NCI-H1092 treated with DMSO at 0.1 percent for 48 hours (cell line): ENCODE measurements at places on chromosomes 1 and 21.

- no peak for DNase-seq
These were observed 663 bp upstream of the GBP6 start for GRCh38 chr1:89363196-89363595.

DNA sequence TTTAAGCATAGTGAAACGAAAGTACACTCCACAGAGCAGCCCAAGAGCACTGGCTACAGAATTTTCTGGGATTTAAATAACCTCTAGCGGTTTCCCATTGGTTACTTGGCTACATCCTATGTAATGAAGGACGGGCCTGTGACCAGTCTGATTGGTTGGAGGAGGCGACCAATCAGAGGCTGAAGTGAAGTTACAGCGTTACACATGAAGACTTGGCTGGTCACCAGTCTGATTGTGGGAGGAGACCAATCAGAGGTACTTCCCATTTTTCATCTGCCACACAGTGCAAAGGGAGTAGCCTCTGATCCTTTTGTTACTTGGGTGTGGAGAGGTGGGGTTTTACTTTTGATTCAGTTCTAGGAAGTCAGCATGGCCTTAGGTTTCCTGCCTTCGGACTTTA is 142.7 kb upstream of the SERTAD4 start:
- no peak for DNase-seq

GRCh38 chr1:31961536-31961935 is 23.4 kb upstream of the PTP4A2 start:
- no peak for DNase-seq

GRCh38 chr1:171138980-171139379 is 46.1 kb upstream of the FMO2 start:
- no peak for DNase-seq

GRCh38 chr1:200774735-200775444 is 36.2 kb downstream of the CAMSAP2 start:
- DNase-seq, result no peak

DNA sequence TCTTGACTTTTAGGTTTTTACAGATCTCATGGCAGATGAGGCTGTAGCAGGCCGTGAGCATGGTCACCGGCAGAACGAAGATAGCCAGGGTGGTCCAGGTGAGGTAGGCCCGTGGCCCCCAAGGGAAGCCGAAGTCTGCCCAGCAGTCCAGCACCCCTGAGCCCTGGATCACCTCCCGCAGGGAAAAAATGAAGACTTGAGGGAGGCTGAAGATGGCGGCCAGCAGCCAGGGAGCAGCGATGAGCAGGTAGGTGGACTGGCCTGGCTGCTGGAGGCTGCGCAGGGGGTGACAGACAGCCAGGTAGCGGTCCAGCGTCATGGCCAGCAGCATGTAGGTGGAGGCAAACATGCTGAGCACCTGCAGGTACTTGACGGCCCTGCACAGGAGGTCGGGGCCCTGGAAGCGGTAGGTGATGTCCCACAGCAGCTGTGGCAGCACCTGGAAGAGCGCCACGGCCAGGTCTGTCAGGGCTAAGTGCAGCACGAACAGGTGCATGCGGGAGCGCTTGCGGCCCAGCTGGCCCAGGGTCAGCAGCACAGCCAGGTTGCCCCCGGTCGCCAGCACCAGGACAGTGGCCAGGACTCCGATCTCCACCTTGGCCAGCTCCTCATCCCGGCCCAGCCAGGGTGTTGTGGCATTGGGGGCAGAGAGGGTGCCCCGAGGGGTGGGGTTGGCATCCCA is 856 bp downstream of the AVPR1B start:
- no peak for DNase-seq

GRCh38 chr1:194103101-194103500 is 916.7 kb upstream of the B3GALT2 start:
- no peak for DNase-seq

- DNase-seq, result no peak
These were observed 13.3 kb upstream of the CPT2 start for GRCh38 chr1:53183095-53183990.

DNA sequence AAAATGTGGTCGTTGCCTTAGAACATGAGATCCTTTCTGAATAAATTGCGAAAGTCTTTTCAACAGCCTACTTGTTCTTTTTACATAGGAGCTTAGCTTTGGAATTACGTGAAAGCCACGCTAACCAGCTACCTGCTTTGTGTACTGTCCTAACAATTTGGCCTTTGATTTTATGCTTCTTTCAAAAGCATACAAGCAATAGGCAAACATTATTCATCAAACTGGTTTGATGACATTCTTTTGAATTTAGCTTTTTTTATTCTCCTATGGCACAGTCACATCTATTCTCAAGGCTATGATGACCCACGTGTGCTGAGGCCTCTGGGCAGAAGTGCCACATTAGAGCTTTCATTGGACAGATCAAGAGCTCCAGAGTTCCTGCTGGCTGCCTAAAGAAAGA is 178.0 kb upstream of the DPT start:
- no peak for DNase-seq

- DNase-seq, result no peak
These were observed 29.8 kb upstream of the GFI1 start for GRCh38 chr1:92516574-92516973.

DNA sequence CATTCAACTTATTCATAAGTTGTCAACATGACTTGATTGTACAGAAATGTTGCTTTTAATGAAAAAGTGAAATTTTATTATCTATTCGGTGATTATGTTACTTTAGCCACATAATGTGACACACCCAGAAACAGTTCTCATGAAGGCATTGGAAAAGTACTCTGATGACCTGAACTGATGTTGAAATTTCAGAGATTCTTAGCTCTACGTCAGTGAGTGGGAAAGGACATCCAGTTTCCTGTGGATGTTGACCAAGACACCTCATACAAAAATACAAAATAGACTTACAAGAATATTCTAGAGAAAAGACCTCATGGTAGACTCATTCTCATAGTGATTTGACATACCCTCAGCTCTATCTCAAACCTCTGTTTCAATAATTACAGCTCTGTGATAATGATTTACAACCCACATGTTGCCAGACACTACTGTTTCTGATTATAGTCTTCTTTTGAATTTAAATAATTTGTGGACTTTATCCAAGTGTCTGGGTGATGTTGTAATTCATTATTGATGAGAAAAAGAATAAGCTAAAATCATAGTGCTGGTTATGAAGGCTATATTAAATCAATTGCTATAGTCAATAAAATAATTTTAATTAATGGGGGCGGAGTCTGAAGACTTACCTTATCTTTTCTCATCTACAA is 37.3 kb downstream of the KCNK2 start:
- DNase-seq, result no peak

DNA sequence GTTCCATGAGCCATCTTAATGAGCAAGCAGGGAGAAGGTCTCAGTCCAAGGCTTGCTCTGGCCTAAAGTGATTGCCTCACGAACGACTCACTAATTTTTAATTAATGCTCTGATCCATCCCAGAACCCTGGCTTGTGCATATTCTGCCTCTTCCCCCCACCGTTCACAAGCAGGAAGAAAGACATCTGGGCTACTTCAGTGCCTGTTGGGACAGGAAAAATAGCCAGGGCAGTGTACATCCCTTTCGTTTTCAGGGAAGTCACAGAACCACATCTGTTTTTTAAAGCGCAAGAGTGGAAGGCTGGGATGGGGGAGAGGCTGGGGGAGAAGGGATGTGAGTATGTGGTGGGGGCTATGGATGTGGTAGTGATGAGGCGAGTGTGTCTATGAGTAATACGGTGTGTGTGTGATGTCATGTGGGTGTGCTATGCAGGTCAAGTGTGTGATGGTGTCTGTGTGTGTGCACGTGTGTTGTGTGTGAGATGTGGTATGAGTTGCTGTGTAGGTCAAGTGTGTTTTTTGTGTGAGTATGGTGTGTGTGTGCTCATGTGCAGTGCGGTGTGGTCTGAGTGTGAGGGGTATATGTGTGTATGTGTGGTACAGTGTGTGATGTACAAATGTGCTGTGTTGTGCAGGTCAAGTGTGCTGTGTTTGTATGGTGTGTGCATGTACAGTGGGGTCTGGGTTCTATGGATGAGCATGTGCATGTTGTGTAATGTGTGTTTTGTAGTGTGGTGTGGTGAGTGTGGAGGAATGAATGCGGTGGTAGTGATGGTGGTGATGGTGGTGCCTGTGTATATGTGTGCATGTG is 64.9 kb upstream of the SYT6 start:
- DNase-seq, result no peak

DNA sequence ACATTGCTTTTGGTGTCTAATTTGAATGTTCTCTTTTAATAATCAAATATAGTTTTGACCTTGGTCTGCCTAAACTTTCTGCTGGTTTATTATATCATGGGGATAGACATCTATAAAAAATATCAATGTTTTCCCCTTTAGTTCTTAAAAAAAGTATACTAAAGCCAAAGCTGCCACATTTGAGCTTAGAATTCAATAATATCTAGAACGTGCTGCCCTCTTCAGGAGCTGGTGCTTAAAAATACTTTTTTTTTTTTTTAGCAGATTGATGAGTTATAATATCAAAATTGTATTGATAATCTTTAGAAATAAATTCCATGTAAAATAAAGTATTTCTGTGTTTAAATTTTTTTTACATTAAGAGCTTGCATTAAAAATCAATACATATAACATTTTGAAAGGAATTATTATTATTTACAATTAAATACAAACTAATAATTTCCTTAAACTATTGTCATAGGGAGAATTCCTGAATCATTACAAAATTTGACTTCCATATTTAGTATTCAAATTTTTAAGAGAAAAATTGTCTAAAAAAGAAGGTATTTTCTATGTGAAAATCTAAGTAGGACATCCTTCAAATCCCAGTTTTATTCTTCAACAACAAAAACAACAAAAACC is 40.1 kb upstream of the ADGRL2 start:
- DNase-seq, result peak; percentile 30

DNA sequence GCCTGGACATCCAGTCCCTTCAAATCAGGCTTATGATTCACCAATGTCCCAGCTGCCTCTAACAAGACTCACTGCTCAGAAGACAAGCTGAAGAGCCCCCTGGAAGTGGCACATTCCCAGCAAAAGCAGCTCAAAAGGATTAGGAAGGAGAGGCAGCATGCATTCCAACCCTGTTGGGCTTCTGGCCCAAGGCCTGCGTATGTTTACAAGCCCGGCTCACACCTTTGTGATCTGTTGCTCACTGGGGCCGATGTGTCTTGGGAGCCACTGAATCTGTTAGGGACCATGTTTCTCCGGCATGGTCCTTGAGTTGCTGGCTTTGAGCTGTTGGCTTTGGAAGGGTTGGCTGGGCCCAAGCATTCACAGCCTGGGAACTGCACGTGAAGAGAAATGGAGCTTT is 81.2 kb upstream of the C1orf174 start:
- DNase-seq, result no peak

- peak; percentile 87 for DNase-seq
These were observed 169.0 kb downstream of the AGBL4 start for GRCh38 chr1:49854741-49855140.

- DNase-seq, result no peak
These were observed 26.6 kb downstream of the SMAP2 start for GRCh38 chr1:40399984-40400704.

DNA sequence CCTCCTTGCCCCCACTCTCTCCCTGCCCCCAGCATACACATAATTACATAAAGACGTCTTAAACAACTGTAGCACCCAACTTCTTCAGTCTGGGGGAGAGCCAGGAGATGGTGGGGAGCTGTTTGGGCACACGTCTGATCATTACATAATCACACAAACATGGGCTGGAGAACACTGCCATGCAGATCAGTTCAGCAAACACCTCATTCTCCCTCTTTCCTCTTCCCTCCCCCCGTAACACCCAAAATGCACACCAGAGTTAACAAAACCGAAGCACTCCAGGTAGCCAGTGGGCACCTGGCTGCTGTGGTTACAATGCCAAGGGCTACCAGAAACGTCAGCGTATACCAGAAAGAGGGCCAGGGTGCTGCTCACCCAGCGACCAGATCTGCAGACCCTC is 1.6 kb downstream of the HIVEP3 start:
- DNase-seq, result no peak

- no peak for DNase-seq
These were observed 12.4 kb downstream of the PSEN2 start for GRCh38 chr1:226882631-226883409.

DNA sequence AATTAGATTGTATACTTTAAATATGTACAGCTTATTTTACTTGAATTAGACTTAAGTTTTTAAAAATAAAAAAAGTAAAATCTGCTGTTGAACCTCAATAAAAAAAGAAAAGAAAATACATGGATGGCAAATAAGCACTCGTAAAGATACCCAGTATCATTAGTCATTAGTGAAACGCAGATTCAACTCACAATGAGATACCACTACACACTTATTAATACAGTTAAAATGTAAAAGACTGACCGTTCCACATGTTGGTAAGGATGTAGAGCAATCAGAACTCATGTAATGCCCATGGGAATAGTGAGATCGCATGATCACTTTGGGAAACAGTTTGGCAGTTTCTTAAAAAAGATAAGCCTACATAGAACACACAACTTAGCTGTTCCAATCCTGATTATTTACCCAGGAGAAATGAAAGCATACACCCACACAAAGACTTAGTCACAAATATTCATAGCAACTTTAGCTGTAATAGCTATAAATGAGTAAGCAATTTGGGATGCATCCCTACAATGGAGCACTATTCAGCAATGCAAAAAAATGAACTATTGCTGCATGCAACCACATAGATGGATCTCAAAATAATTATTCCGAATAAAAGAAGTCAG is 7.3 kb downstream of the SH2D1B start:
- DNase-seq, result no peak

DNA sequence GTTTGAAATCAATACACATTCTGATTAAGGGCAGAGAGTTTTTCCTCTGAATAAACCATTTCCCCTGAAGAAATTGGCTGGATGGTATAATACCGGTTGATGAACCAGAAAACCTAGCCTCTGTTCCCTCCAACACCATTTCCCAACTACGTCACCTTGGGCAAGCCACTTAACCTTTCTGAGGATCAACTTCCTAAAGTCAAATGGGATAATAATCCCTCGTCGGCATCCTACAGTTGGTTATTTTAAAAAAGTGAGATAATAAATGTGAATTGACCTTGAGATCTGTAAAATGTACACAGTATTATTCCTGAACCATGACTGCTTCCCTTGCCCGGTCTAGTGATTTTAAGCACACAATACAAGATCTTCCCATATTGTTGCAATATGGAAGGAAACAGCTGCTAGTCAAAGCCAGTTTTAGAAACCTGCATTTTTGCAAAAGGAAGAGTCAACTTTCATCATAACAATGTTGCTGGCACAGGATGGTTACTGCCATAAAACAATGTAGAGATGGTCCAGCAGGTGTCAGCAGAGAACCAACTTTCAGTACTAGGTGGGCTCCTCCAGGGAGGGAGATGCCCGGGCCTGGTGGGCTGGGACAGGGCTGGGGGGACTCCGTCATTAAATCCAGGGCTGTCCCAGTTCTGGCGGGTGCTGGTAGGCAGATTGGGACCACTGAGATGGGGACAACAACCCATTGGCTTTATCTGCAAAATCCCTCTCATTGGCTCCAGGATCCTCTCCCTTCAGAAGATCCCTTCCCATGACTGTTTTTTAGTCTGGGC is 5.2 kb upstream of the HLX start:
- DNase-seq, result peak; percentile 55

GRCh38 chr1:8314346-8315280 is 3.3 kb upstream of the SLC45A1 start:
- DNase-seq, result peak; percentile 66

- DNase-seq, result no peak
These were observed 31.3 kb upstream of the LRIG2 start for GRCh38 chr1:113041569-113042284.

GRCh38 chr1:83978056-83978455 is 20.9 kb downstream of the TTLL7 start:
- DNase-seq, result peak; percentile 16

- no peak for DNase-seq
These were observed 16.6 kb upstream of the IGSF5 start for GRCh38 chr21:39728341-39728740.
